ENCODE measurements at places on chromosomes 13 and 19.

DNA sequence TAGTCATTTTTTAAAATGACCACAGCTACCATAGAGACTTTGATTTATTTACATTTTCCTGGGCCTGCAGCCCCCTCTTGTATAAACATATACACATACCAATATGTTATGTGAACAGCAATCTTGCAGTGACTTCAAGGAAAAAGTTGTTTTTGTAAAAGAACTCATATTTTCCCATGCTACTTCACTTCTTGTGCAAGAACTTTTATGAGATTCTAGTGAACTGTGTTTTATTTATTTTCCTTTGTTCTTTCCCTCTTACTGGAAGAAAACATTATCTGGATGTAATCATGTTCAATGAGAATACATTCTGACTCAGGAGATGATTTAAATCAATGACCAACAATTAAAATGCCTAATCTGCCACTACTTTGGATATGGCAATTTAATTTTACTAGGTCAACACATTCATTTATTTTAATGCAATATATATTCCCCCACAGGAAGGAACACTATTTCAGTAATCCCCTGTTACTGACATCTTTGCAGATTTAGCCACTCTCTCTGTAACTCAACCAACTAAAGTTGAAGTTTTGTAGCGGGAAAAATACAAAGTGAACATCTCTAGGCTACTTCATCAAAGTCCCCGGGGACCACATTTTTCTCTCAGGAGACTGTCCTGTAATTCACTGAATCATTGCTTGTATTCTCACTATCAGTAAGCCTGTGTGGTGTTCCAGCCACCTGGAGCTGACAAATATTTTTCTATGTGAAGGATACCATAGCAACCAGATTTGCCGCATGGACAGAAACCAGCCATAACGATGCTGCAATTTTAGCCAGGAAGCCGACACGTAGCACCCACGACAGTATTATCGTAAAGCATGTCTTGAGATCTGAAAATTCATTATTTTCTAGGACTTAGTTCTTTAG is 90.5 kb downstream of the STARD13 start:
- DNase-seq: peak; percentile 29

GRCh38 chr13:51684076-51684475 is 99.8 kb downstream of the WDFY2 start:
- no peak for DNase-seq

GRCh38 chr13:20377720-20378119 is 145.6 kb upstream of the GJB6 start:
- no peak for DNase-seq

DNA sequence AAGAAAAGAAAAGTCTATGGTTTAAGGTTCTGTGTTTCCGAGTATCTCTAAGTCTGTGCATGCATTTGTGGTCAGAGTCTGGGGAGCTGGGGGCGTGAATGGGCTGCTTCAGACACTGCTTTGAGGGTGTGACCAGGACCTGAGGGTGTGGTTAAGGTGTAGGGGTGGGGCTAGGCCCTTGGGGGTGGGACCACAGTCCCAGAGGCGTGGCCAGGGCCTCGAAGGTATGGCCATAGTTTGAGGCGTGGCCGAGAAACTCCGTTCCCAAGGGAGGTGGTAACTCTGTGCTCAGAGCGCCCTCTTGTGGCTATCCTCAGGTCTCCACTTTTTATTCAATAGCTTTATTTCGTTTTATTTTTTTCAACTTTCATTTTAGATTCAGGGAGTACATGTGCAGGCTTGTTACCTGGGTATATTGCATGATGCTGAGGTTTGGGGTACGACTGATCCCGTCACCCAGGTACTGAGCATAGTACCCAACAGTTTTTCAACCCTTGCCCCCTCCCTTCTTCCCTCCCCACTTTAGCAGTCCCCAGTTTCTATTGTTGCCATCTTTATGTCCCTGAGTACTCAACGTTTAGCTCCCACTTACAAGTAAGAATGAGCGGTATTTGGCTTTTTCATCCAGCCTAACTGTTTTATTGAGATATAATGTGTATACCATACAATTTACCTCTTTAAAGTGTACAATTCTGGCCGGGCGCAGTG is 7.0 kb upstream of the CBLC start:
- peak; percentile 66 for DNase-seq

- DNase-seq: no peak
Observed at GRCh38 chr19:3499738-3500428, 591 bp downstream of the DOHH start.

DNA sequence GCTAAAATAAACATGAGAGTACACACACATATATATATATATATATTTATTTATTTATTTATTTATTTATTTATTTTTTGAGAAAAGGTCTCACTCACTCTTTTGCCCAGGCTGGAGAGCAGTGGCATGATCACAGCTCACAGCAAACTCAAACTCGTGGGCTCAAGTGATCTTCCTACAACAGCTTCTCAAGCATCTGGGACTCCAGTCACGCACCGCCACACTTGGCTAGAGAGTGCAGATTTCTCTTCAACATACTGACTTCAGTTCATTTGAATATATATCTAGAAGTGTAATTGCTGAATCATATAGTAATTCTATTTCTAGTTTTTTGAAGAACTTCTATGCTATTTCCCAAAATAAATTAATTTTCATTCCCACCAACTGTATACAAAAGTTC is 1711.8 kb downstream of the SLITRK5 start:
- no peak for DNase-seq

DNA sequence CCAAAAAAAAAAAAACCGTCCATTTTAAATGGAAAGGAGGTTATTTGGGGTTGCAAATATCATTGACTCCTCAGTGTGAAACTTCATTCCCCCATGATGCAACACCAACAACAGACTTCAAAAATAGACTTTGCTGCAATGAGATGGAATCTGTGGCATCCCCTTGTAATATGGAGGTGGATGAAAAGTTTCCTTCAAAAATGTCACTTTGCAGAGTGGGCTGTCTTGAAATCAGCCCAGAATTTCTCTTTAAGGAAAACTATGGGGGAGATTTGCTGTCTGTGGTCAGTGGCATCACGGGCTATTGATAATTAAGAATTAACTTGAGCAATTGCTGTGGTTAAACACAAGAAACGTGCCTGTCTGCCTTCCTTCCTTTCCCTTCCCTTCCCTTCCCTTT is 1.5 kb downstream of the GPR18 start:
- no peak for DNase-seq

DNA sequence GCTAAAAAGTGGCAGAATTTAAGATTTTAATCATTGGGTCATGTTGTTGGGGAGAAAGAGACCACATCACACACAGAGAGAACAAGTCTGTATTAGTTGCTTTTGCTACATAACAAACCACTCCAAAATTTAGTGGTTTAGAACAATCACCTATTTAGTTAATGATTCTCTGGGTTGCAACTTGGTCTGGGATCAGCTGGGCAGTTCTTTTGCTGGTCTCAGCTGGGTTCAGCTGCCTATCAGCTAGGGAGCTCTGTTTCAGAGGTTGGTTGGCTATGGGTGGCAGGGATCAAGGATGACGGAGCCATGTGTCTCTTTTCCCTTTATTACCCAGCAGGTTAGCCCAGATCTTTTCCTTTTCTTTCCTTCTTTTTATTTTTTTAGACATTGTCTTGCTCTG is 8.9 kb downstream of the PINLYP start:
- DNase-seq: no peak

GRCh38 chr13:98478189-98479129 is 98.4 kb downstream of the STK24 start:
- no peak for DNase-seq

- DNase-seq: peak; percentile 6
Observed at GRCh38 chr13:48303359-48304142, at the start of gene RB1. Gene RB1, plus strand, starts transcription at chr13:48303751. Its CDS starts 162 bp downstream, at chr13:48303913.

GRCh38 chr13:49932066-49932465 is 4.1 kb downstream of the SPRYD7 start:
- no peak for DNase-seq

GRCh38 chr13:28041031-28041461 is 52.6 kb upstream of the URAD start:
- DNase-seq: no peak

DNA sequence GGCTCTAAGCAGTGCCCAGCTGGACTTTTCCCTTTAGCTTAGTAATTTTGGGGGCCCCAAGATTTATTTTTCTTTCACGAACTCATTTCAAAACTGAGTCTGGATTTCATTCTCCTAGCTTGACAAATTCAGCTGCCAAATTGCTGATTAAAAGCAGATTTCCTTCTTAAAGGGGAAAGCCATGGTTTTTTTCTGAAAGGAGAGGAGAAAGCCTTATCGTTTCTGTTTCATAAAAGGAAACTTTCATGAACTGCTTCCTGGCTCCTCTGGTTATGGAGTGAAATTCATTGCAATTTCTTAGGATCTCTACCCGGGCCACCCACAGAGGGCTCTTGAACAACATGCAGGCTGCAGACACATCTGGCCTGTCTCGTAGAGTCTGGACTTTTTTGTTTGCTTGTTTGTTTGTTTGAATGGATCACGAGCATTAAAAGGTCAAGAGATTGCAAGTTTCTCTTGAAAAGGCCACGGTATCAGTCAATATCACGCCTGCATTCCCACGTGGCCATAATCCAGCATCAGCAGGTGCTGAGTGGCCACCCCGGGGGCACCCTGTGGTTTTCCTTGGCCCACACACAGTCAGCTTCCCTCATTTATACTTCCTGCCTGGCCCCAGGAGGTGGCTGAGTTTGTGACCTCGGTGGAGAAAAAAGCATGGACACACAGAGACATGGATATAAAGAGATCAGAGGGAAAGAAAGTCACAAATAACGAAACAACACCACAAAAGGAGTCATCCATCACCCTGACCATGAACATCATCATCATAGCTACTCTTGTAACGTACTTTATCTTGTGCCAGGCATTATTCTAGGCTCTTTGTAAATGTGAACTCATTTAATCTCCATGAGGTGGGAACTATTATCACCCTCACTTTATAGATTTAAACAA is 10.5 kb upstream of the KLK4 start:
- DNase-seq: no peak

GRCh38 chr19:48994035-48994386 is 324 bp downstream of the RUVBL2 start:
- no peak for DNase-seq

- DNase-seq: no peak
Observed at GRCh38 chr19:16338470-16339360, 14.1 kb downstream of the KLF2 start.

GRCh38 chr13:37348916-37349643 is 243.6 kb upstream of the CSNK1A1L start:
- peak; percentile 20 for DNase-seq

DNA sequence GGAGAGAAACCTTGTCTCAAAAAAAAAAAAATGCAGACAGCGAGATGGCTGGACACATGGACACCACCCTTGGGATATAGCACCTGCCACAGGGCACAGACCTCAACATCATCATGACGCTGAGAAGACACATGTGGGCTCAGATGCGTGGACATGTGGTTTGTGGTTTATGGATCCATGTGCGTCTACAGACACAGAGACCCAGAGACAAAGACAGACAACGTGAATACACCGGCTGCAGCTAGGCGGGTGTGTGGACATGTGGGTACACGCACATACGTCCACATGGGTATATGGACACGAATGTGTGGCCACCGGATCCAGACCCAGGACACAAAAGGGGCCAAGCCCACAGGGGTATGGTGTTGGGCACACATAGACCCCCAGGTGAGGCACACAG is 1.3 kb downstream of the TNFSF14 start:
- no peak for DNase-seq

DNA sequence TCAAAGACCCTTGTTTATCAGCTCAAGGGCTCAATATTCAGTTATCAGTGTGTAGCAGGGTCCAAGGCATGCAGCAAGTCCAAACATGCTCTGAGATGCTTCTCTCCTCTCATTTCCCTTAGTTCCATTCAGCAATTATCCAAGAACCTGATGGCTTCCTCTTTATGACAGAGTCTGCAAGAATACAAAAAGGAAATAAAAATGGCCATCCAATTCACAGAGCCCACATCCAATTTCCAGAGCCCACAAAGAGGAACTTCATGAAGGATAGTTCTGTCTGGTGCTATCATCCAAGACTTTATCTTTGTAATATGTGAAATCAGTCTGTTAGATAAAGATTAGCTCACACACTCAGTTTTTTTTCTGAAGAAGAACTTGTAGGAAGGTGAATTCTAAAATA is 217.2 kb downstream of the LACC1 start:
- DNase-seq: no peak

GRCh38 chr19:426725-427445 is 17.9 kb upstream of the C2CD4C start:
- DNase-seq: no peak

DNA sequence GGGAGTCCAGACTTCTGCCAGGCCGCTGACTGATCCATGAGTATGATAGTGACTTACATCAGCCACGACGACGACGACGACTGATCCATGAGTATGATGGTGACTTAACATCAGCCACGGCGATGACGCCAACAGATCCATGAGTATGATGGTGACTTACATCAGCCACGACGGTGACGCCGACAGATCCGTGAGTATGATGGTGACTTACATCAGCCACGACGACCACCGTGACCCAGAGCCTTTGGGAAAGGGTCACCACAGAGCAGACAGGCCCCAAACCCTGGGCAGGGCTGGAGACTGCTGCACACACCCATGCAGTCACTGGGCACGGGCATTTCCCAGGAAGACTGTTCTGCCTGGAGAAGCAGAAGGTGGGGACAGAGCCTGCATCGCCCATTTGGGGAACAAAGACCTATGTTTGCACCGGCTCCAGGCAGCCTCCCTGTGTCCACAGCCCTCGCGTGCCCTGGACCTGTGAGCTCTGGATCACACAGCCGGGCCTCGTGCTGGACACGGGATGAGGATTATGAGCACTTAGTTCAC is 130.9 kb upstream of the SPACA7 start:
- DNase-seq: no peak

DNA sequence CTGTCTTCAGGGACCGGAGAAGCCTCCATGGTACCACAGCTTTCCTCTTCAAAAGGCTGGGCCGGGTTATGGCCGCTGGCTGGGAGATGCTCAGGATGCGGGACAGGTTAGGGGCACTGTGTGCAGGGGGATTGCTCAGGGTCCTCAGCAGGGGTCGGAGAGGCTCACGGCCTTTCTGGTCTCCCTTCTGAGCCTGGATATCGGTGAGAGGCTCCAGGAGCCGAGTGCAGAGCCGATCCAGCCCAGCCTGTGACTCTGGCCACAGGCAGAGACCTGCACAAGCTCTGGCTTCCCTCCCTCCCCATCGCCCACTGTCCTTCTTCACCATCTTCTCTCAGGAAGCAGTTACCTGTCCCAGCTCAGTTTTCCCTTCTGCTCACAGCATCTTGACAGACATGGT is 306.0 kb downstream of the ZNF536 start:
- no peak for DNase-seq

- no peak for DNase-seq
Observed at GRCh38 chr13:25688536-25688935, 316.8 kb downstream of the ATP8A2 start.
